ENCODE measurements at places on chromosomes 1 and 21.

GRCh38 chr1:58107943-58108342, 438.6 kb downstream of the OMA1 start:
- no peak for DNase-seq

DNA sequence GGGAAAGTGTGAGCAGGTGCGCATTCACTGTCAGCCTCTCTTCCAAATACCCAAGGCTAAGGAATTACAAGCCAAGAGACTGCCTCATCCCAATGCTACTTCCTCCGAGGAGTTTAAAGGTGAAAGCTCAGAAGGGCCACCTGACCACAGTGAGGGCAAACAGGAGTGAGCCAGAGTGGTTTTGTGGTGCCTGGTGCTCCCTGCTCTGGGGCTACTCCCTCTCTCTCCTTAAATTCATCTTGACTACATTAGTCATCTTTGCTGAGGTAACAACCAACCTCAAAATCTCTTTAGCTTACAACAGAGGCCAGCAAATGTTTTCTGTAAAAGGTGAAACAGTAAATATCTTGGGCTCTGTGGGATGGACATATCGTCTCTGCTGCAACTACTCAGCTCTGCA, 14.2 kb upstream of the ZBTB8A start:
- DNase-seq: no peak

- no peak for DNase-seq
Observed at GRCh38 chr1:2368053-2368744, 23.2 kb downstream of the MORN1 start.

DNA sequence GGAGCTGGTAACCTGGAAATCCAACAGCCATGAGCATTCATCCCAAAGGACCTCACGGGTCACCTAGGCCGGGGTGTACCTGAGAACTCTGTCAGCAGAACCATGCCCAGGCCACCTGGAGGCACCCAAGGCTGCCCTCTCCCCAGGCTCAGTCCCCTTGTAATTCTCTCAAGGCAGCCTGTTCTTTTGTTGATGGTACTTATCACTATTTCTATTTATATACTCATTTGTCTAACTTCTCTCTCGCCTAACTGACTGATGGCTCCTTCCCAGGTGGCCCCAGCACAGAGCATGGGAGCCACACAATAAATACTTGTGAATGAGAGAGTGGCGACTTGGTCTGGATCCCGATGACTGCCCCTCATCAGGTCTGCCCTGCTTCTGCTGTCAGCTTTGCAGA, 16.7 kb downstream of the CASP9 start:
- DNase-seq: no peak

GRCh38 chr21:31317688-31318087, 26.4 kb downstream of the TIAM1 start:
- no peak for DNase-seq

GRCh38 chr1:40303790-40304189, 13.3 kb downstream of the COL9A2 start:
- DNase-seq: no peak

GRCh38 chr1:212351588-212352362, 62.9 kb downstream of the PACC1 start:
- no peak for DNase-seq

Data from fibroblast of skin of right biceps (primary cell).